ENCODE measurements at places on chromosomes 7 and 10.

- DNase-seq: no peak
Measured at GRCh38 chr7:128366300-128366699, 4.8 kb upstream of the PRRT4 start.

- DNase-seq: no peak
Measured at GRCh38 chr7:22333680-22334141, 23.2 kb downstream of the RAPGEF5 start.

- DNase-seq: no peak
Measured at GRCh38 chr7:95338832-95339231, 14.5 kb upstream of the PON1 start.

DNA sequence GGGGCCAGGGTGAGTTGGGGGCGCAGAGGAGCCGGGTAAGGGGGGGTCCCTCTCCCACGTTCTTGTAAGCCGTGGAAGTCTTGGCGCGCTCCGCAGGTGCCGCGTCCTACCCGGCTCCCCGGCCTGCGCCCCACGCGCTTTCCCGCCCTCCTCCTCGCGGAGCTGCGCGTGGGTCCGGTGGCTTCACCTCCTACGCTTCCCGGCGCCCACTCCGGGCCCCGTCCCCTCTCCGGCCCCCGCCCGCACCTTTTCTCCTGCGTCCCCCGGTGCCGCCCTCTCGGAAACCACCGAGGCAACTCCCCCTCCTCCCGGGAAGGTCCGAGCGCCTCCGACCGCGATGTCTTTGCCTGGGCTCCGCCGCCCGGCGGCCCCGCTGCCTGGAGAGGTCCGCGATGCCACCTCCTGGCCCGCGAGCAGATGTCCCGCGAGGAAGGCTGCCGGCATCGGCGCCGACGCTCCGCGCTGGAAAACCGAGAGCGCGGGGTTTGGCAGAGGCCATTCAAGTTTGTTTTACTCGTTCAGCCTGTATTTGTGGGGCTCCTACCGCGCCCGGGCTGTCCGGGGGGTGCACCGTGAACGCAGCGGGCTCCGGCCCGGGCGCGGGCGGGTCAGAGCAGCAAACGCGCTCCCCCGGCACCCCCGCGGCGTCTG lies 2.4 kb upstream of the NKX6-2 start:
- no peak for DNase-seq

DNA sequence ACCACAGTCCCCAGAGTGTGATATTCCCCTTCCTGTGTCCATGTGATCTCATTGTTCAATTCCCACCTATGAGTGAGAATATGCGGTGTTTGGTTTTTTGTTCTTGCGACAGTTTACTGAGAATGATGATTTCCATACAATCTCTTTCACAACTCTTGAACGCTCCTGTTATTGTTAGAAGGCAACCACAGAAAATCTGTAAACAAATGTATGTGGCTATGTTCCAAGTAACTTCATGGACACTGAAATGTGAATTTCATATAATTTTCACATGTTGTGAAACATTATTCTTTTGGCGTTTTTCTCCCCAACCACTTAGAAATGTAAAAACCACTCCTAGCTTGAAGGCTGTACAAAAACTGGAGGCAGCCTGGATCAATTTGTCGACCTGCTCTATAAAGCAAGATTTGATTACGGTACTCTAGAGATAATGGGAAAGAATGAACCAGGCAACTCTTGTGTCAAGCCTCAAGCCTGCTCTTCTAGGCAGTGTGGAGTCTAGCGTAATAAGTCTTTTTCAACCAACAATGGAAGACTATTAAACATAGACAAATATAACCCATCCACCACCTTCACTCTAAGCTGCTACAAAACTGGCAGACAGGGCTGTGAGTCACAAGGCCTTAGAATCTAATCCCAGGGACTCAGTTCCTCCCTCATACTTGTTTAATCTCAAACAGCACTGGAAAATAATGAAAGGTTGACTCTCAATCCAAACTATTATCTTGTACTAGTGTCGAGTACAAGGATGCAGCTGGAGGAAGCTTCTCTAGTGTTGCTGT lies 22.7 kb downstream of the ARL3 start:
- DNase-seq: no peak

DNA sequence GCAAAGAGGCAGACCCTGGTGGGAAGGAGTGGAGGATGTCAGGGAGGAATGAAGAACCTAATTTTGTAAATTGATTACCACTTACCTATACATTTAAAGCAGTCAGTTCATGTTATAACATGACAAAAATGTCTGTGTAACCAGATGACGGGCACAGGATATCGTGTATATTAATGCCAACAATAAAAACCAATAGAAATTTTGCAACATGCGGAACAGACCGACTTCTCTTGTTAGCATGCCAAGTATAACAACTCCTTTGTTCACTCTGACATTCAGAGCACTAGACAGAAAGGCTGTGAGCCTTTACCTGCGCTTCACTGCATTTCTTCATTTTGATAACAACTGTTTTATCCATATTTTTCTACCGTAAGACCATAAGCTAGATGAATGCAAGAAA lies 29.9 kb downstream of the CDK6 start:
- no peak for DNase-seq

DNA sequence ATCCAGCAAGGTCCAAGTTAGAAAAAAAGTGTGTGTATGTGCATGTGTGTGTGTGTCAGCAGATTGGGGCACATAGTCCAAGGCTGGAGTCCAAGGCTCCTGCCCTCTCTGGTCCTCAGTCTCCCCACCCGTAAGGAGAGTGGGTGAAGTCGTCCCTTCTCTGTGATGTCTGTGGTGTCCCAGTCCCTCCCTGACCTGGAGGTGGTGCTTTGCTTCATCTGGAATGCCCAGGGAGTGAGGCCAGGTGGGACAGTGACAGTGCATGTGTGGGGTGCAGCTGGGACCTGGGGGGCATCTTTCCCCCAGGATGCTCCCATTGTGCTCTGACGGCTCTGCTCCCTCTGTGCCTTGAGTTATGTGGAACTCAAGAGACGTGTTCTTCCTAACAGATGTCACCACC lies 18.0 kb downstream of the AQP1 start:
- no peak for DNase-seq

- no peak for DNase-seq
Measured at GRCh38 chr10:113908236-113908635, 53.8 kb downstream of the NHLRC2 start.

- no peak for DNase-seq
Measured at GRCh38 chr10:71125749-71126107, 86.6 kb upstream of the UNC5B start.

DNA sequence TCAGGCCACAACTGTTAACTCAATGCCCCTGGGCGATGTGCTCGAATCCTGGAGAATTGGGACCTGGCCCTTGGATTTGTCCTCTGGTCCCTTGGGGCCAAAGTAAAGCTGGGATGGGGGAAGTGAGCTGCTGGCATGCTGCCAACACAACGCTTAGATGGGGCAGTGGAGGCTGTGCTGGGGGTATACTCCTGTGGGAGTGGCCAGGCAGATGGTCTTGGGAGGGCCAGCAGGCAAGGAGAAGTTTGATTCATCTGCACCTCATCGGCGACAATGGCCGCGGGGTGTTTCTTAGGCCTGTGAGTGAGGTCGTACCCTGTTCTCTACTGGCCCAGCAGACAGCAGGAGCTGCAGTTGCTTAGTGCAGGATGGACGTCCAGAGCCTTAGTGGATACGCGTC lies 139.0 kb upstream of the MTPN start:
- DNase-seq: no peak

DNA sequence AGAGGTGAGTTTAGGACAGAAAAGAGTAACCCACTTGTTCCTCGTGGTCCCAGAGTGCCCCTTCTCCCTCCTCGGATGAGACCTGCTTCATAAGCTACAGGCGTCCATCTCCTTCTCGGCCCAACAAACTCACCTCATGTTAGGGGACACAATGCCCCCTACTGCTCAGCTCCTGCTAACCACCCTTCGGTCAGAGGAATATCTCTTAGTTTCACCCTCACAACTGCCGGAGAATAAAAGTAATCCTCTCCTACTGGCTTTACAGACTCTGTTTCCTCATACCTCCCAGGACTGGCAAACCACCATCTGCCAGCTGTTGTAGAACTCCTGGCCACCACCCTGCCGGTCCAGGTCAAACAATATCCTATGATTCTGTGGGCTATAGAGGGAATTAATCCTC lies 3.2 kb downstream of the AKR1B15 start:
- DNase-seq: no peak
